ENCODE measurements at places on chromosomes 12 and 14. TPM values are rescaled to one million over a fixed set of nuclear protein-coding genes. Genes with fewer than 3 reads are reported as not detected.
A peak's percentile ranks its signal among the peaks of the same experiment; 100 is the strongest.

LBHD2 gene
- total RNA-seq, result not detected

- DNase-seq, result no peak
Observed at GRCh38 chr14:28570391-28570790, 196.2 kb upstream of the FOXG1 start.

- no peak for DNase-seq
Observed at GRCh38 chr14:96889091-96889490, 91.9 kb downstream of the VRK1 start.

SIRT4 gene
- 3.9 TPM for total RNA-seq

PMEL gene
- 3.4 TPM for total RNA-seq

DPY19L2 gene
- total RNA-seq, result 2.2 TPM

- DNase-seq, result no peak
Observed at GRCh38 chr12:55762646-55763045, 19.7 kb downstream of the GDF11 start.

GRCh38 chr12:9702255-9702654 lies 30.6 kb downstream of the CLECL1 start:
- no peak for DNase-seq

- DNase-seq, result peak; percentile 65
Observed at GRCh38 chr14:103260629-103261124, 73.4 kb upstream of the EIF5 start.

- no peak for DNase-seq
Observed at GRCh38 chr14:80523518-80524117, 312.3 kb upstream of the DIO2 start.

- no peak for DNase-seq
Observed at GRCh38 chr12:43453761-43454160, 98.2 kb downstream of the ADAMTS20 start.

DNA sequence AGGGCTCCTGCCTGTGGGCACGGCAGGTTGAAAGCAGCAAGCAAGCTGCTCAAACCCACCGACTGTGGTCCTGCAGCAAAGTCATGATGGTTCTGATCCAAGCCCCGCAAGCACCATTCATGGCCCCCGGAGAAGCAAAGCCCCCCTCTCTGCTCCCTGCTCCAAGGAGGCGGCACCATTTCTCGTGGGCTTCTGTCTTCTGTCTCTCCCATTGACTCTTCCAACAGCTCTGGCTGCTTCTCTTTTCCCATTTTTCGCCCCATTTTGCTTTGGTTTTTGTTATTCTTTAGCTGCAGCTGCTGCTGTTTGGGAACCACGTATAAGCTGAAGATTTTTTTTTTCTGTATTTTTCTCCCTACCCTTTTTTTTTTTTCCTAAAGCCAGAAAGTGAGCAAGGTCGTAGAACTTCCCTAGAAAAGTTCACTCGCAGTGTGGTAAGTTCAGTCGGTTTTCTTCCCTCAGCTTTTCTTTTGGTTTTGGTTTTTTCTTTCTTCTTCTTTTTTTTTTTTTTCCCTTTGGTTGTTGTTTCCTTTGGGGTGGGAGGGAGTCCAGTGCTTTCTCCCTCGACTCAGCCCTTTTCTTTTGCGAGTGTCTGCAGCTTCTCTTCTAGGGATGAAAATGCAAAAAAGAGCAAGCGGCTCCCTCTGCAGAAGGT lies 354.1 kb downstream of the DPF3 start:
- DNase-seq, result no peak

CYP46A1 gene
- total RNA-seq, result 1.0 TPM

DNA sequence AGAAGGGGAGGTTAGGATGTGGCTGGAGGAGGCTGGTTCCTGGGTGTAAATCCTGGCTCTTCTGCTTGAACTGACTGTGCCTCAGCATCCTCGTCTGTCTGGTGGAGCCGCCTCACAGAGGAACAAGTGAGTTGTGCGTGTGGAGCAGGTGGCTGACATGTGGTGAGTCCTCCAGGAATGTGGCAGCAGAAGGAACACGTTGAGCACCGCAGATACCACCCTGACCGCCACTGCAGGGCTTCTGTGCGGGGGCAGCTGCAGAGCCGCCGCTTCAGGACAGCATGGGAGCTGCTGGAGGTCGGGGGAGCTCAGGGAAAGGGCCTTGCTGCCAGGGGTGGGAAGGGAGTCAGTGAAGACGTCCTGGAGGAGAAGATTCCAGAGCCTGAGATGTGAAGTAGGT lies 48.9 kb downstream of the TRAF3 start:
- DNase-seq, result no peak

GRCh38 chr14:102046337-102047278 lies 40.2 kb downstream of the HSP90AA1 start:
- DNase-seq, result peak; percentile 89

DNA sequence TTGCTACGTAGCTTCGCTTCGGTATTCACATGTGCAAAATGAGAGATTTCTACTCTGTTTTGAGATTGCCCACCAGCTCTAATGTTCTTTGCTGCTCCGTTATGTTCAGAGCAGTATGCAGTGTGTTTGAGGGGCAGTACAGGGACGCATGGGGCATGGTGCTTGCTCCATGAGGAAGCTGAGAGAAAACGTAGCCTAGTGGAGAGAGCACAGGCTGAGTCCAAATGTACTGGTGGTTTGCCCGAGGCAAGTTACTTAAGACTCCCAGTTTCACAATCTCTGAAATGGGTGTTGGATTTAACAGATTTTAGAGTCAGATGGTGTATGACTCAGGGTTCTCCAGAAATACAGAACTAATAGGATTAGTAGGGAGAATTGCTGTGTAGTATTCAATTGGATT lies 310.5 kb downstream of the ETNK1 start:
- no peak for DNase-seq

GRCh38 chr12:31119192-31119802 lies 45.6 kb downstream of the DDX11 start:
- DNase-seq, result no peak

DNA sequence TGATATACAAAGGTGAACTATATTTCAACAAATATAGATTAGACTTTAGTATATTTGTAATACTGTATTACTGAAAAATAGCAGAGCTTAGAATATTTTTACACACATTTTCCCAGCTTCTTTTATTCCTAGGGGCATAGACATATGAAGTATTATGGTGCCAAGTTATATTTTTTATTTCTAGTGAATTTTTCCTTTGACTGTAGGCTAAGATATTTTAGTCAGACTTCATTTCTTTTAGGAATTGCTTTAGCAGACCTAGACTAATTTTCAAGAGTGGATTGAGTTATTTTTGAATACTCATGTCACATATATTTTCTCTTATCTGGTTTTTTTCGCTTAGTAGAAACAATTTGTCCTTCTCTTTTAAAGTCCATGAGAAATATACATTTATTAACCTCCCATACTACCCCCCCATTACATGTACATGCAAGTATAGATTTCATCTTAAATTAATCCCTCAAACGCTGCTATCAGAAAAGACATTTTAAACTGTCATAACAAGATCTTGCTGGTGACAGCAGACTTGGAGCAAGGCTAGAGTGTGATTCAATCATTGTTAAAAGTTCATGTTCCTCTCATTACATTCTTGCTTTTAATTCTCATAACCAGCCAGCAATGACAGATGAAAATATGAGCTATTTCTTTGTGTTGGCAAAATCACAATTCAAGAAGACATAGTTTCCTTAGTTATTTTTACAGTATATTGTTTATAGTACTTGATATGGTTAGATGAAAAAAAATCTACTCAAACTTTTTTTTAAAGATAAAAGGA lies 456.1 kb downstream of the AEBP2 start:
- DNase-seq, result no peak

- DNase-seq, result no peak
Observed at GRCh38 chr14:100392356-100392755, 69.2 kb downstream of the SLC25A47 start.

GRCh38 chr14:77582511-77582910 lies 33.9 kb downstream of the SPTLC2 start:
- DNase-seq, result no peak
